ENCODE measurements at places on chromosomes 7 and 10.

- DNase-seq: no peak
Measured at GRCh38 chr7:156832195-156832877, 60.6 kb downstream of the LMBR1 start.

DNA sequence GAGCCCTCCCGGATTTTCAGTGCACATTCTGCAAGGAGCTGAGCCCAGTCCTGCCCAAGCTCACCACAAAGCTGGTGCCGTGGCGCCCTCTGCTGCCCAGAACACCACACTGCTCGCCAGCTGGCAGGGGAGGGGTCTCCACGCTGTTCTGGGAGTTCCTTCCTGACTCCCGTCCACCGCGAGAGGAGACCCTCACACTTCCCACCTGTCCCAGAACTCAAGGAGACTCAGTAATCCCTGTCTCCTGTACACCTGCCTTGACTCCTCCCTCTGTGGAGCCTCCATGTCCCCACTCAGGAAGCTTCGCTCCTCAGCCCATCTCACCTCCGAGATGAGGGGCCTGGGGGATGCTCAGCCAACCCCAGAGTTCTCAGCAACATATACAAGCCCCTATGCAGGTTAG lies 11.3 kb downstream of the C10orf105 start:
- DNase-seq: peak; percentile 77

- no peak for DNase-seq
Measured at GRCh38 chr10:24035761-24036160, 173.2 kb upstream of the KIAA1217 start.

GRCh38 chr7:45001138-45001694 lies 1.2 kb downstream of the CCM2 start:
- DNase-seq: peak; percentile 57

GRCh38 chr10:127527891-127528290 lies 21.2 kb upstream of the NPS start:
- no peak for DNase-seq

DNA sequence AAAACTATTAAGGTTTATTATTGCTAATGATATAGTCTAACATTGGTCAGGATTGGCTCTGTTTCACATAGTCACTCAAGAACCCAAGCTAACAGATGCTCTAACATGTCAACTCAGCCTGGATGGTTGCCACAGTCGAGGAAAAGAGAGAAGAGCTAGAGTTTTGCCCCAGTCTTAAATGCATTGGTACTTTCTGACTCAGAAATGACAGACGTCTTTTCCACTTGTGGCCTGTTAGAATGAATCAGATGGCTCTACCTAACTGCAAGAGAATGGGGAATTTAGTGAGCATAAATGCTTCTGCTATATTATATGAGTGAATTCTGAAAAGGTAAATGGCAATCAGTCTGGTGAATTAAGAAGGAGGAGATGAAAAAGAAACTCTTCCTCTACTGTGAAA lies 13.9 kb downstream of the HECTD2 start:
- DNase-seq: no peak

GRCh38 chr7:149196151-149196704 lies 882 bp downstream of the ZNF282 start:
- peak; percentile 34 for DNase-seq

GRCh38 chr7:35248576-35249536 lies 5.0 kb downstream of the TBX20 start:
- DNase-seq: no peak

GRCh38 chr10:114758331-114758730 lies 63.2 kb upstream of the FHIP2A start:
- DNase-seq: no peak

GRCh38 chr7:80253653-80254052 lies 119.0 kb downstream of the GNAI1 start:
- DNase-seq: no peak

DNA sequence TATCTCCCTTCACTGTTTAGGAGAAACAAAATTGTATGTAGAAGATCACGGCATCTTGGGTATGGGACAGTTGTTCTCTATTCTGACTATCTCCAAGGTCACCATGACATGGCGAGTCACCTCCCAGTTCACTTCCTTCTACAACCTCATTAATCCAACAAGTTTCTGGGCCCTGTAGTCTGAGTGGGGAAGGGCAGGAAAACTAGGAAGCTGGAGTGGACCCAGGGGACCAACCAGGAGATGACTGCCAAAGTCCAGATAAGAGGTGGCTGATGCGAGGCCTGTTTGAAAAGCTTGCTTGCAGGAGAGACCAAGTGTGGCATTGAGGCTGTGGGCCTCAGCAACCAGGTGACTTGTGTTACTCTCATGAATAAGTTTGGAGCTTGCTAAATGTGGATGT lies 584.9 kb downstream of the TNS3 start:
- DNase-seq: no peak

DNA sequence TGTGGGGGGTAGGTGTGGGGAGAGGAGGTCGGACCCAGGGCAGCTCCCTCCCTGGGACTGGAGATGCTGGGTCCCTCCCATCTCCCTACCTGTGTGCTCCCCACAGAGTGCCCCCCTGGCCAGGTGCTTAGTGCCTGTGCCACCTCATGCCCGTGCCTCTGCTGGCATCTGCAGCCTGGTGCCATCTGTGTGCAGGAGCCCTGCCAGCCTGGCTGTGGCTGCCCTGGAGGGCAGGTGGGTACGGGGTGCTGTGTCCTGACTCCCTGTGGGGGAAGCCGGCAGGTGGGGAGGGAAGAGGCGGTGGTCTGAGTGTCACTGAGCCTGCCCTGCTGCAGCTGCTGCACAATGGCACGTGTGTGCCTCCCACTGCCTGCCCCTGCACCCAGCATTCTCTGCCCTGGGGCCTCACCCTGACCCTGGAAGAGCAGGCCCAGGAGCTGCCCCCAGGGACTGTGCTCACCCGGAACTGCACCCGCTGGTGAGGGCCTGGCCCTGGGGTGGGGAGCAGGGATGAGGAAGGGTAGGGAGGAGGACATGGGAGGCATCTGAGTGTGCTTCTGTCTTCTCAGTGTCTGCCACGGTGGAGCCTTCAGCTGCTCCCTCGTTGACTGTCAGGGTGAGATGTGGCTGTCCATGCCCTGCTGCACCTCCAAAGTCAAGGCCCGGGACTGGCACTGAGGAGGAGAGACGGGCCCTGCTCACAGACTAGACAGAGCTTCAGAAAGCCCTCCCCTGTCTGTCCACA lies 11.7 kb upstream of the ZNF862 start:
- DNase-seq: no peak

- DNase-seq: no peak
Measured at GRCh38 chr10:102170602-102171001, 18.4 kb downstream of the NOLC1 start.

DNA sequence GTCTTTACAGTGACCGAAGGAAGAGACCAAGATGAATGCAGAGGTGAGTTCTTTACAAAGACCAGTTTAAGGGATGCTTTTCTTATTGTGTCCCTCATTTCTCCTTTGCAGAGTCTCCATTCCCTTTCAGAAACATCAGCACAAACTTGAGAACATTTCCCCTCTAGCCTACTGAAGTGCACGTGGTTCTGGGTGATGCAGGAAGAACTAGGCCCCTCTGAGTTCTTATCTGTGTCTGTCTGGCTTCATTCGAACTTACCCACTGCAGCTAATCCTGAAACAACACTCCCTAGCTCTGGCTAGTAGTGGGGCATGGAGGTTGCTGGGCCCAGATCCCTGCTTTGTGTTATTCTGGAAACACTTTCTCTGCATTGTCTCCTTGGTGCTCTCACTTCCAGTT lies 12.6 kb downstream of the BLVRA start:
- DNase-seq: no peak

- DNase-seq: no peak
Measured at GRCh38 chr10:104337521-104337984, 712 bp downstream of the ITPRIP start.

GRCh38 chr7:138932427-138932826 lies 48.8 kb downstream of the KIAA1549 start:
- no peak for DNase-seq

DNA sequence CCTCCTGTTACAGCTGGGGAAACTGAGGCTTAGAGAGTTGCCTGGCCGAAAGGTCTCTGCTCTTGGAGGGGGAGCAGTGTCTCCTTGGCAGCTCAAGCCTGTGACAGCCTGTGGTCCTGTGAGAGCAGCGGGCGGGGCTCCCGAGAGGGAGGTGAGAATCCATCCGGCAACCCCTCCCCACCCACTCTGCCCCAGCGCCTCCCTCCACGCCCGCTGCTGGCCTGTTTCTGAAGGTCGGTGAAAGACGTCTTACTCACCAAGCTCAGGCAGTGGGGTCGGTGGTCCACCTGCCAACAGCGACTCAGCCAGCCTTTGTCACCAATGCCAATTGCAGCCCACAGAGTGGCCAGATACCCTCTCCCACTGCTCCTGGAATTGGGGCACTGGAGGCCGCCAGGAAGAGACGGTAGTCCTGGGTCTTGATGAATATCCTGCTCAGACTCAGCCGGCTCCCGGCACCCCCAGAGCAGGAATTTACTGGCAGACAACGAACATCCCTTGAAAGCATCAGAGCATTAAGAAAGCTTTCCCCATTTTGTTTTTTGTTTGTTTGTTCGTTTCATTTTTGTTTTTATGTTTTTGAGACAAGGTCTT lies 7.4 kb upstream of the TTYH3 start:
- no peak for DNase-seq

- DNase-seq: no peak
Measured at GRCh38 chr7:22686620-22687019, 40.4 kb upstream of the IL6 start.

- no peak for DNase-seq
Measured at GRCh38 chr7:111657018-111657417, 94.7 kb upstream of the IMMP2L start.

DNA sequence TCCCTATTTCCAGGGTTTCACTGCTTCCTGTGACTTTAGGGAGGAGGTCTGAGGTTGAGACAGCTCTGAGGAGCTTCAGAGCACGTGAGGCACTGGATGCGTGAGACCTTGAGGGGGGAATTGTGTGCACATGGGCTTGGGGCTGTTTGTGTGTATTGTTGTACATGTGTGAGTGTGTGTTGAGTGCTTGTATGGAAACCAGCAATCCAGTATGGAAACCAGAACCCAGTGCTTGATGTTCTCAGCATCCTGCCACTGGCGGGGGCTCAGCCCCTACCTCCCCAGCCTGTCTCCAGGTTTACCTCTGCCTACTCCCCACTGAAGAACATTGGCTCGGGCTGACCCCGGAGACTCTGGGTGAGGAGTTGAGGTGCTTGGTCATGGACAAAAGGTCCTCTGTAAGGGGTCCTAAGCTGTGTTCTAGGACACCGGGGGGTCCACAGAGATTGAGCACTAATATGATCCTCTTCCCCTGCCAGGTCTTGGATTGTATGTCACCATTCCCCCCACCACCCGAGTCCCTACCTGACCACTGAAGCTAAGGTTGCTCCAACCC lies 20.8 kb downstream of the SFTPD start:
- DNase-seq: no peak

GRCh38 chr7:25840209-25840792 lies 311.7 kb upstream of the NFE2L3 start:
- DNase-seq: no peak

GRCh38 chr7:107563775-107564552 lies at the start of the genes COG5 and DUS4L:
COG5 (minus strand) TSS chr7:107563920; CDS start chr7:107563896, 24 bp downstream.
DUS4L (plus strand) TSS chr7:107563971; CDS start chr7:107567071, 3,100 bp downstream.
- peak; percentile 79 for DNase-seq

DNA sequence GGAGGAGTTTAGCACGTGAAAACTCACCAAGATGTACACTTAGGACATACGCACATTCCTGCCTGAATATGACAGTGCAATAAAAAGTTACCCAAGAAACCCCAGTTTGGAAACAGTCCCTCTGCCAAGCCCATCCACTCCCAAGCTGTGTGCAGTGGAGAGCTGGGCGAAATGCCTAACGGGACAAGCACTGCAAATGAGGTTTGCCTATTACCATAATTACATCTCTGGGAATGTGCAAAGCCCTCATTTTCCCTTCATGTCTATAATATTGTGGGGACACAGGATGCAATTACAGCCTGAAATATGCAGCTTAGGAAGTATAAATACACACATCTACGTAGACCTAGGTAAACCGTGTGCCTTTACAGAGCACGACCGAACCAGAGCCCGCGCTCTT lies 117.5 kb downstream of the PLXNA4 start:
- DNase-seq: no peak

DNA sequence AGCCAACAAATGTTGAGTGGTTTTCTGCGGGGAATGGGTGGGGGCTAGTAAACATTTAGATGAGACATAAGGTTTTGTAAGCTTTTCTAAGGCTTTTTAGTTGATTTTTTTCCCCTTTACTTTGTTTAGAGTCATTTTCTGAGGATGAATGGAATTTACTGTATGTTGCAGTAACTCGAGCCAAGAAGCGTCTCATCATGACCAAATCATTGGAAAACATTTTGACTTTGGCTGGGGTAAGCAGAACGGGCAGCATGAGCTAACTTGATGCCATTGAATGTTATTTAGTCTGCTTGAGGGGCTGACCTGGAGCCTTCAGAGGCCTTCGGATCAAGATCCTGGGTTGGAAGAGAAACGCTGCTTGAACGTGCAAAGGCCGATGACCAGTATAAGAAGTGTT lies 37.3 kb downstream of the FBH1 start:
- no peak for DNase-seq

GRCh38 chr7:73885975-73886798 lies 25.2 kb downstream of the TMEM270 start:
- no peak for DNase-seq

DNA sequence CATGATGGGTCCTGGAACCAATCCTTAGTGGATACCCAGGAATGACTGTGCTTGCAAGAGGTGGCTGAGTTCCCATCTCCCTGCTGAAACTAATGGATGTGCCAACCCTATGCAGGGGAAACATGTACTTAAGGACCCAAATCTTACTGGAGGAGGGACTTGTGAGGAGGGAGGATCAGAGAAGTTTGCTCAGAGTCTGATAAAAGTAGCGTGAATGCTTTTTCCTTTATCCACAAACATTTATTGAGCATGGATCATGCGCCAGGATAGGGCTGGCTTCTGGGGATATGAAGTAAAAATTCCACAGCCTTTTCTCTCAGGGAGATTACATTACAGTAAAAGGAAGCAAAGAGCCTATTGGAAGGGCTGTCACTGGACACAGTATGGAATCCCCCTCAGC lies 358.5 kb downstream of the RPS24 start:
- DNase-seq: no peak

DNA sequence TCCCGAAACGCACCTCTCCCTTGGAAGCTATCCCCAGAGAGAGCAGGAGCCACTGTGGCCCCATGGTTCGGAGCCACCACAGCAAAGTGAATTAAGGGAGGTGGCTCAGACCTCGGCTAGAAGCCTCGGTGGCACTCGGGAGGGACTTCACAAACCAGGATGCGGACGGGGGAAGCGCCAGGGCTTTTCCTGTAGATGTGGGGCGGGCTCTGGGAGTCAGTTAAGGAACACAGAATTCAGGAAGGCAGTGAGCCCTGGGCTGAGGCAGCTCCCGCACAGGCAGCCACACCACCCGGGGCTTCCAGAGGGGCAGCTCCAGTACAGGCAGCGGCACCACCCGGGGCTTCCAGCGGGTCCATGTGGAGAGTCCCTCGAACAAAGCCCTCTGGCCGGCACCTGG lies 42.7 kb upstream of the DPYSL4 start:
- peak; percentile 28 for DNase-seq

DNA sequence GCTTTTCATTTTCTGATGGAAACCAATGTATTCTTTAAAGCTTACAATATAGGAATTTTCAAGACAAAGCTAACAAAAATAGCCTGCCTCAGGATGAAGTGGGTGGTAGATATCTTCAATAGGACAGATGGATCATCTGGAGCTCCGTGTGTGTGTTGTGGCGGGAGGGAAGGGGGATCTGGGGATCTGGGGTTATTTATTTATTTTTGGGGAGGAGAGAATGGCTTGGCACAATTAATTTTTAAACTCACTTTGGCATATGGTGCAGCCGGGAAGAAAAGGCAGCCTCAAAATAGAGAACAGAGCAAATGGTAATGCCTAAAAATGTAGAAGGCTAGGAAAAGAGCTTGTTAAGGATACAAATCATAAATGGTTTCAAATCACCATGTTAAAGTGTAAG lies 11.6 kb upstream of the ABLIM1 start:
- DNase-seq: no peak
